ENCODE measurements at places on chromosomes 2 and 18.

DNA sequence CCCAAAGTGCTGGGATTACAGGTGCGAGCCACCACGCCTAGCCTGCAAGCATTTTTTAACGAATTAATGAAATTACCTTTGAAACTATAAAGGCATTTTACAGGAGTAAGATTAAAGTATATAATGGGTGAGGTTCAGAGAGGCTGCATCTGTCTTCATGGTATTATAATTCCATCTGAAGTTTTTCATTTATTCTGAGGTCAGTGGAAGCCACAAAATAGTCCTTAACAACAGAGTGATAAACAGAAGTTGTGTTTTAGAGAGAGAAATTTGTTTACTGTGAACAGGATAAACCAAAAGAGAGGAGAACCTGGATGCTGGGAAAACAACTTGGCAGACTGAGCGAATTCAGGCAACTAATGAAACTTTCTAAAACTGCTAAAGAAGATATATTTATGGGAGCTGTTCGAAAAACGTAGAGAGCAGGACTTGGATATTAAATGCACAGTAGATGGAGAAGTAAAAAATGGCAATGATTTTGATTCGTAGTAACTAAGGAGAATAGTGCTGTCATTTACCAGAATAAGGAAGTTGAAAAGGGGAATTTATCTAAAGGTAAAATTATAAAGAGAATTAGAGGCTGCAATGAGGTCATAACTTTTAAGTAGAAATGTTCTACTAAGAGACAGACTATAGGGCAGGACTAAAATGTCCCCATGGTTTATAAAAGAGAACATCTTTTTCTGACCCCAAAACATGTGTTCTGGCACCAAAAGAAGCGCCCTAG is 37.9 kb upstream of the ITGA4 start:
- DNase-seq: no peak

DNA sequence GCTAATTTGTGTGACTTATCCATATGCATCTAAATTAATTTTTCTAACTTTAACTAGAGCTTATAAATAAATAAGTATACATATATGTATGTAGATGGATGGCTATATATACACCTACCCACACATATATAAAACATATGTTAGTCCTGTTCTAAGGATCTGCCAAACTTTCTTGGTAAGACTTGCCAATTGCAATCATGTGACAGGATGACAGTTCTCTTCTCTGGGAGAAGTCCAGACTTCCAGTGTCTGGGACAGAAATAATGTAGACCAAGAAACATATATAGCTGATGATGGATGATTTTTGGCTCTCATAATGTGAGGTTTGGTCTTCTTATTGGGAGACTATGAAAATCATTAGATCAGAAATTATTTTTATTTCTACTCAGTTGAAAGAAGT is 30.6 kb upstream of the NR4A2 start:
- DNase-seq: no peak

DNA sequence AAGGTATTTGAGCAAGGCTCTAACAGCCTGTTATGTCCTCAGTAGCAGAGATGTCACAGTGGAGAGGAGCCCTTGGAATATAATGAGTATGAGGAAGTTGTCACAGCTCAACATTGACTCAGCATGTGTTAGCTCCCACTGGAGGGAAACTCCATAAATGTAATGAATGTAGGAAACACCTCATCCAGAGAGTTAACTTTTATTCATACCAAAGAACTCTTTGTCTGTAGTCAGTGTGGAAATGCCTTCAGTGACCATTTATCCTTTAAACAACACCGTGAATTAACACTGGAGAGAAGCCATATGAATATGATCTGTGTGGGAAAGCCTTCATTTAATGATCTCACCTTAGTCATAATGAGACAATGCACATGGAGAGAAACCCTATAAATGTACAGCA is 59.7 kb downstream of the CYP1B1 start:
- DNase-seq: no peak

- DNase-seq: no peak
Observed at GRCh38 chr2:241870611-241871537, 1.3 kb downstream of the RTP5 start.

DNA sequence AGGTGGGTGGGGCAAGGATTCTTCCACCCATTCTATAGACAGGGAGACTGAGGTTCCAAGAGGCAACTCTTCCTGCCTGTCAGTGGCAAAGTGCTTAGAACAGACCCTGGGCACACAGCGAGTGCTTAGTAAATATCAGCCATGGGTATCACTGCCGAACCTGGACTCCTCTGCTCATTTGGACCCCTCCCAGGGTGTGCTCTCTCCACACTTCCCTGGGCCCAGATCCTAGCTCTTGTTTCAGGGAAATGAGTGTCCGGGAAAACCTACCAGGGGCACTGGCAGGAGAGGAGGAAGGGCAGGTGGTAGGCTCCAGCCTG is 136.3 kb downstream of the CYP26B1 start:
- no peak for DNase-seq

DNA sequence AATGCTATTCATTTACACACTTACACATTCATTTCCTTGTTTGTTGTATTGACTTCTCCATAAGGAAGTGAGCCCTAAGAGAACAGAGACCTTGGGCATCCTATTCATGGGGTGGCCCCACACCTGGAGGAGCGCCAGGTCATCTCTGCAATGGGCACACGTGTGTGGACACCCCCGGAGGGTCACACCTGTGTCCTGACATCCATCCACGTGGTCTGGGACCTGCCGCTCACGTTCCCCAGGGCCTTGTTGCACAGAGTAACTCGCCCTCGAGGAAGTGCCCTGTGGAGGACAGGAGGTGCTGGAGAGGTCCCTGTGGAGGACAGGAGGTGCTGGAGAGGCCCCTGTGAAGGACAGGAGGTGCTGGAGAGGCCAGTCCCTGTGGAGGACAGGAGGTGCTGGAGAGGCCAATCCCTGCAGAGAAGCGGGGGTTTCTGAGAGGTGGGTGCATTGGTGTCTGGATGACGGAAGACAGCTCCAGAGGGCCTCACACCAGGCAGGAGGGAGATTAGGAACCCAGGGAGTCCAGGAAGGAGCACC is 73.2 kb upstream of the GPC1 start:
- DNase-seq: no peak

DNA sequence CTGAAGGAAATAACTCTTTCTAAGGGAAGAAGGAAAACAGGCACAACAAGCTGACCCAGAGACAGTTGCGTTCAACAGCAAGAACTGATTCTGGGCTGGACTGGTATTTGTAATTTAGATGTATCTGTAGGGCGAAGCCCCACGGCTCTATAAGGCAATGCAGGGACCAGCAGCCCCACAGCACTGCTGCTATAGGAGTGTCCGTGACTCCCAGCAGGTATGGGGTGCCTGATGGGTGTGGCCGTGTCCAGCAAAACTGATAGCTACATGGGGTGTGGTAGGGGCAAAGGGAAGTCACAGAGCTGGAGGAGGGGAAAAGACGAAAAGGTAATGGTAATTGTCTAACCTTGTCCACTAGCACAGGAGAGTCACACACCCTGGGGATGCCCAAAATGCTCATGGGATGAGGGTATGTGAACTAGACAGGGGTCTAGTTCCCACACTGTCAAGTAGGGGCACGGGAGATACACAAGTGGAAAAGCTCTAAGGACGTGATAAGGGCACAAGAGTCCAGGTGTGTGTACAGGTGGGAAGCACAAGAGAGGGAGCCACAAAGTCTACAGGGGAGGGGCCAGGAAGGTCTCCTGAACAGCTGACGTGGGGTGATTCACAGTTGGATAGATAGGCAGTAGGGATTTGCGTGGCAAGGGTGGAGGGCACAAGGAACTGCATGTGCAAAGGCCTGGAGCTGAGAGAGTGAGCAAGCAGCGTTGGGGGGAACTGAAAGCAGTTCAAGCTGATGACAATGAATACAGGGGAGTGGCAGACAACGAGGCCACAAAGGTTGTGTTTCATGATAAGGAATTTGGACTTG is 48.5 kb upstream of the ASPRV1 start:
- no peak for DNase-seq

DNA sequence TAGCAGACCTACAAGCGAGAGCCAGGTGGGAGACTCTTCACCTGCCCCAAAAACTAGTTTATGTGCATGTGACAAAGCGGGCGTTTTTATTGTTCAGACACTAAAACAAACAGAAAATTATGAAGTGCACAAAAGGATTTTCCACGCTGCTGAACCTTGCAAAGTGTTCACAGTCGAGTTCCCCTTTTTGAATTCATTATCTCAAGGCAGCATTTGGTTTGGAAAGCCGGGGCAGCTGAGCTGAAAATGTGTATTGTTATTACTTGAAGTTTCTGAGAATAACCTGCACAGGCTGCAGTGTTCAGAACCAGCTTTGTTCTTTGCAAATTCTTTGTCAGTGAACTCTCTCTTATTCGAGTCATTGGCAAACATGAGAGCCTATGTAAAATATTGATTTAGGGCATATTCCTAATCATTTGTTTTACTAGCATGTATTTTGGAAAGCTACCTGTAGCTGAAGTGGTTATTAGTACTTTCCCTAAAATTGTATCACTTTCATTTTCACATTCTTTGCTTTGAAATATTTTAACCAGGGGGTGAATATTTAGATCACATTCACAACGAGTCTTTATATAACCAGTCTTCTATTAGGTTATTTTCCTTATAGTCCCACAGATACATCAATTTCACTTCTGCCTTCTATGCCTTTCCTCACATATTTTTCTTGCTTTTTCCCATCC is 59.5 kb downstream of the LRRTM1 start:
- DNase-seq: no peak

DNA sequence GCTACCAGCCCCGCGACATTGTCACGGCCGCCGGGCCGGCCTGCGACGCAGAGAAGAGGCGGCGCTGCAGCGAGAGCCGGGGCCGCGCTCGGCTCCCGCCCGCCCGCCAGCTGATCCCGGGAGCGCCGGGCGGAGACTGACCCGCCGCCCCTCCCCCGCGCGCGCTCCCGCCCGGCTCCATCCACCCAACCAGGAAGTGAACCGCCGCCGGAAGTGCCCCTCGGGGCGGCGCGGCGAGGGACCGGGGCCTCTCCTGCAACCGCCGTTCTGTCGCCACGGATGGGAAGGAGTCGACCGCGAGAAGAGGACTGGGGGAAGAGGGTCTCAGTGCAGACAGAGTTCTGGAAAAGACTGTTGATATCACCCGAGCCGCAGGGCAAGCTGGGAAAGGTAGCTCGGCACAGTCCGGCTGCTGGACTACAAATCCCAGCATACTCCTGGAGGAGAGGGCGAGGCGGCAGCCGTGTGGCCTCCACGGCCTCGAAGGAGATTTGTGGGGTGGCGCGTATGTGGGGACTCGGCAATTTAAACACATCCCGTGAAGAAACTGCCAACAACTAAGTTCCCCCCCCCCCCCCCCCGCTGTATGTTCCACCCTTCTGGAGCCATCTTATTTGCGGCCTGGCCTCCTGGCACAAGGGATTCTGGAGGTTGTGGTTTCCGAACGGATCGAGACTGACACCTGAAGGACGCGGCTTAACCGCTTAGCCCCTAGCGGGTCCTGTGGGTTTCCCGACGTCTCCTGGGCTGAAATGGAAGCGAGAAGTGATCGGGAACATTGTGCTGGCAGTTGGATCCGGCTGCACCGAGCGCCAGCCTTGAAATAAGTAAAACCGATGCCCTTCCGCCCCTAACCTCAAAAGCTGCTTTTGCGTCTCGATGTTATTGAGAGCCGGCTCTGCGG is at the start of gene AAK1:
AAK1 (minus strand) TSS at position 138 of the 904 bp plus-strand sequence. CDS start 699 bp downstream, outside the sequence.
- DNase-seq: peak; percentile 90

DNA sequence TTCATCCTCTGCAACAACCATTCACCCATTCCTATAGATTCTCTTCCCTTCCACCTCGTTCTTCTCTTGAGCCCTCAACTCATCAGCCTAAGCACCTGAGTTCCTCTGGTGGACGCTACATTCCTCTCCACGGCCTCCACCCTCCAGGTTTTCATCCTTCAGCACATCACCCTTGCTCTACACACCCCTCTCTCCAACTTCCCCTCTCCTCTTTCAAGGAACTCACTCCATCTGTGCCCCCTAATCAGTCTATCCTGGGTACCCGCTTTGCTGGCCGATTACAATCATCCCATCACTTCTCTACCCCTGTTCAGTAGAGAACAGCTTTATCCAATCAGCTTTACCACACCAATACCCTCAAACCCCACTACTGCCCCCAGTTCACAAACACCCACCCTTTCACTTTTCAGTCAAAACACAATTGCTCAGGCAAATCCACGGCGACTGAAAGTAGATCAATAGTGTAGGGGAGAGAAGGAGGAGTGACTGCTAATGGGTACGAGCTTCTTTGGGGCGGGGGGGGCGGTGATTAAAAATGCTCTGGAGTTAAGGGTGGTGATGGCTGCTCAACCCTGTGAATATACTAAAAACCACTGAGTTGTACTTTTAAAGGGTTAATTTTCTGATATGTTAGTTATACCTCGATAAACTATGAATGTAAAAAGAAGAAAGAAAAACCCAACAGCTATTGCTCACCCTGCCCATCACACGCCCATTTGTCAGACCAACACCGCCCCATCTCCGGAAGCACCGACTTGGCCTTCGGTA is 857 bp downstream of the DYM start:
- DNase-seq: no peak

- DNase-seq: no peak
Observed at GRCh38 chr2:190819840-190820301, 60.8 kb upstream of the GLS start.
